ENCODE measurements at places on chromosomes 6 and 20.

DNA sequence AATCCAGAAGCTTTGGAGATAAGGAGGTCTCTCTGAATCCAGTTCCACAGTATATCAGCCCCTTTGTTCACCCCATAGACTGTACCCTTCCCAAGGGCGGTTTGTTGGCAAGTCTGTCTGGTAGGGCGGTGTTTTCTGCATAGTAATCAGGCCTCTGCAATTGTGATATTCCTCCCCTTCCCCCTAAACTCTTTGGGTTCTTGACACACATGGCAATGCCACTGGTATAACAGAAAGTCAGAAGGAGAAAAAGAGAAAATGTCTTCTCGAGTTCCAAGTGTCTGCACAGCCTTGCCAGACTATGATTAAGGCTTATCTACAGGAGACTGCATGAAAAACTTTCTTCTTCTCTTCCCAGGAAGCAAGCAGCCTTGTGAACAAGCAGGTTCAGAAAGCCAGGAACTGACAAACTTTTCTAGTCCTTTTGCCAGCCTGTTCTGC lies 45.6 kb downstream of the FOXO3 start:
- no peak for DNase-seq

GRCh38 chr6:99613409-99613704 lies 6.7 kb downstream of the PRDM13 start:
- DNase-seq, result peak; percentile 69

GRCh38 chr6:37788259-37788658 lies 31.3 kb upstream of the ZFAND3 start:
- no peak for DNase-seq

DNA sequence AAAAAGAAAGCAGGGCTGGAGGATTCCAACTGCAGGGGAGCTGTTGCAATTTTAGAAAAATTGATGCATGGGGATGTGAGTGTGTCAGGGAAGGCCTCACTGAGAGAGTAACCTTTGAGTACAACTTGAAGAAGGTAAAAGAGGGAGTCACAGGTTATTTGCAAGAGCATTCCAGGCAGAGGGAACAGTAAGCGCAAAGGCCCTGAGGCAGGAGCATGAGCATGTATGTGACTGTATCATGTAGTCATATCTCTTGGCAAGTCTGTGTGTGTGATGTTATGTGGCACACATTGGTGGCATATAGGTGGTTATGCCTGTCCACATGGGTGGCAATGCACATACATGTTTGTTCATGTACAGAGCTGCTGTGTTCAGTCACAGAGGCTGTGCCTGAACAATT lies 71.2 kb upstream of the ZNFX1 start:
- no peak for DNase-seq

GRCh38 chr6:140460267-140460666 lies 1085.8 kb upstream of the CITED2 start:
- no peak for DNase-seq

- DNase-seq, result no peak
Observed at GRCh38 chr20:10247440-10247839, 28.8 kb downstream of the SNAP25 start.

- DNase-seq, result no peak
Observed at GRCh38 chr20:37523012-37523391, 2.0 kb downstream of the NNAT start.

GRCh38 chr6:5286780-5287179 lies 25.5 kb downstream of the FARS2 start:
- no peak for DNase-seq

- DNase-seq, result no peak
Observed at GRCh38 chr20:708956-709355, 33.4 kb upstream of the SCRT2 start.

DNA sequence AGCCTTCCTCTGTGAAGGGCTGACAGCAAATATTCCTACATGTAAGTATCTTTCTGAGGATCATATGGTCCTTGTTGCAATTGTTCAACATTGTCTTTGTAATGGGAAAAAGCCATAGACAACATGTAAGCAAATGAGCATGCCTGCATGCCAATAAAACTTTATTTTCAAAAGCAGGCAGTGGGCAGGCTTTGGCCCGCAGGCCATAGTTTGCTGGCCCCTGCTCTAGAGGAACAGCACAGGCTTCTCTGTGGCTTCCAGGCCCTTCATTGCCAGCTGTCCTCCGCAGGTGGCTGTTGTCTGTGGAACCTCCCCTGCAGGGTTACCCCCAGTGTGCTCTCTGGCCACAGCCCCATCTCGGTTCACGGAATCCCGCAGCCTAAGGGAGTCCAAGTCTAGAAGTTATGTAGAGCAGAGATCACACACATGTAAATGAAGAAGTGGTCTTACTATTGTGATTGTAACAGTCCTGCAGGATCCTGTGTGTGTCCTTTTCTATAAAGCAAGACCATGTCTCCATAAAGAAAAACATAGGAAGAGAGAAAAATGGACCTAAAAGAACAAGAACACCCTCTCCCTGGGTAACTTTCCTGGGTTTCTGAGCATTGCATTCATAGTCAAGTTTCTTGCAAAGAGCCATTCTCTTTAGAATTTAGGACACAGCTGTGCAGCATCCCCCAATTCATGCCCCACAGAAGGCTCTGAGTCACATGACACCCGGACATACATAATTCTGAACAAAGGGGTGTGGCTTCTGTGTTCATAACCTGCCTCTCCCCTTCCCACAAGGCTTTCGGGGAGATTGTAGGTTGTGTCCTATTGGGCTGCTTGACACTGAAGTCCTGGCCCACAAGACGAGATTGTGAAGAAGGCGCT lies 10.0 kb downstream of the UNC93A start:
- DNase-seq, result no peak

DNA sequence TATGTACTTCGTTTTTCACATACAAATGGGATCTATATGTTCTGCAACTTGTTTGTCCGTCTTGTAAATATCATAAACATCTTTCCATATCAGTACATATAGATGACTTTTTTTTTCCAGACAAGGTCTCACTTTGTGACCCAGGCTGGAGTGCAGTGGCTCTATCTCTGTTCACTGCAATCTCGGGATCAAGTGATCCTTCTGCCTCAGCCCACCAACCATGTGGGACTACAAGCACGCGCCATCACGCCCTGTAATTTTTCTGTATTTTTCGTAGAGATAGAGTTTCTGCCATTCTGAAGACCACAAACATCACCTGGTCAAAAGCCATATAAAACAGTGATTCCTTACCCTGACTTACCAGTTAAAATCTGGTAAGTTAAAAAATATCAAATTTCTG lies 37.7 kb upstream of the SYNCRIP start:
- no peak for DNase-seq

GRCh38 chr6:6654599-6655575 lies 66.4 kb downstream of the LY86 start:
- no peak for DNase-seq

DNA sequence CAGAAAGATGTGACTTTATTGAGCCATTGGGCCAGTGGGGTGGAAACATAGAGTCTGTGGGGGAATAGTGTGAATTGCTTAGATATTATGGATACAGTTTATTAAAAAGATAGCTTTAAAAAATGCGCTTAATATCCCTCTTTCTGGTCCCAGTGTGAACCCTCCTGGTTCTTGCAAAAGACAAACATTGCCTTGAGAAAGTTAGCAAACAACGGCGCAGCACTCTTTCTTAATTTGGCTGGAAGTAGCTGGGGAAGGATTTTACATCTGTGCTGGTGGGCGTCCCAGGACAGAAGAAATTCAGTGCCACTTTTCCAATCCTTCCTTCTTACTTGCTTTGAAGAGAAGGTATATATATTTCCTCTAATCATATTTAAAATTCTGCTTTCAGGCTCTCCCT lies 191.4 kb upstream of the ZFP64 start:
- no peak for DNase-seq

DNA sequence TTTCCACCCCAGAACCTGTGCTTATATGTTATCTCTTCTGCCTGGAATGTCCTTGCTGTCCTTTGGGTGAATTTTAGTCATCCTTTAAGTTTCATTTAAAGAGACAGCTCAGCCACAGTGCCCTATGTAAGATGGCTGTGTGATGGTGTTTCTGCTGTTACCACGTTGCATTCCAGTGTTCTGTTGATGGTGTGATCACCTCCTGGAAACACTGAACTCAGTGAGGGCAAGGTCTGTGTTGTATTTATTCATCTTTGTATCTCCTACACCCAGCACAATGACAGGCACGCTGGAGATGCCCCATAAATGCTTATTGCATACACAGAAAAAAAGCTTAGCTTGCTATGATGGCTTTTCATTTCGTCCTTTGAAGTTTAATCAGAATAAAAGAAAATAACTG lies 102.5 kb downstream of the MAP3K7 start:
- no peak for DNase-seq

DNA sequence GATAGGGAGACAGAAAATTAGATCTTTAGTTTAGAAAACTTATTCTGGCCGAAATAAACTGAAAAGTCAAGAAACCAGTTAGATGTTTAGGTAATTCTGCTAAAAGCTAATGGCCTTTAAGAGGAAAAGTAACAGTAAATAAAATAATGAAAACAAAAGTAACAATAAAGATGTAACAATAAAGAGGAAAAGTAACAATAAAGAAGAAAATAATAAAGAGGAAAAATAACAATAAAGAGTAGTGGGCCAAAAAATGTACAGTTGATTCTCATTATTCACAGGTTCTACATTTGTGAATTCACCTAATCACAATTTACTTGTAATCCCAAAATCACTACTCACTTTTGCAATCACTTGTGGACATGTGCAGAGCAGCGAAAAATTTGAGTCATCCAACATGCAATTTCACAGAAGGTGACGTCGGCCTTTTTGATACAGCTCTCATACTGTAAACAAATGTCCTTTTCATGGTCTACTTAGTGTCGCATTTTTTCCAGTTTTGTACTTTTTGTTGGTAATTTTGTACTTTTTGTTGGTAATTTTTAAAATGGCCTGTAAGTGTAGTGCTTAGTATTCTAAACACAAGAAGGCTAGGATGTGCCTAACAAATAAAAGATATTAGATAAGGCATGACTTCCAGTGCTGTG lies 24.0 kb downstream of the HBS1L start:
- no peak for DNase-seq

DNA sequence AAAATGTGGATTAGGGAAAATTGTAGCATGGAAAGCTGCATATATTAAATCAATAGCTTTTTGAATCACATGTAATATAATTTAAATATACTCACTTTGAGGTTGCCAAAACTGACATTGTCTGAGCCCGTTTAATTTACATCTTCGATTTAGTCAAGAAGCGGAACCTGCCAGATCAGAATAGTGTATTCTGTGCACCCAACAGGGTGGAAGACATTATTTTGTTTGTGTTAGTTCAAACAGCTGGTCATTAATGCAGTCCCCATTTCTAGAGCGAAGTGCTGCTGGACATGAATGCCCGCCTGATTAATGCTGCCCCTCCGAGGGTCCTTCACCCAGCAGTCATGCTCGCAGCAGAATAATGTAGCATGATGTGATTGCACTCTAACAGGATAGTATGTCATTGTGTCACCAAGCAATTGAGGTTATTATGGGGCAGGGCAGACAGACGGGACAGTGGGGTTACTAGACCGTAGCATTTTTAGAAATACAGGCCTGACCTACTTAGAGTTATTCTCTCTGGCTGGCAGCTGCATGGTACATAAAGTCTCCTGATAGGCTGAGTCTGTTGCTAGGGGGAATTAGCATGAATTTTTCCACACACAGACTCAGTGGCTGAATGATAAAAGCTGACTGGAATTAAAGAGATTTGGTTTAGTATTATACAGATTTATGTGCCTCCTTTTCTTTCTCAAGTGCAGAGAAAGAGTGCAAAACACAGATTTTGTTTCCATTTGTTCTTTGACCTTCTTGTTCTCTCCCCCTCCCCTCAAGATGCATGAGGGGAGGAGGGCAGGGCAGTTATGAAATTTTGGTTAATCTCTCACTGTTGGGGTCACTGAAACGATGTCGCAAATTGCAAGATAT lies 147.1 kb downstream of the PRL start:
- DNase-seq, result no peak

- peak; percentile 73 for DNase-seq
Observed at GRCh38 chr6:14816116-14816859, 429.6 kb upstream of the JARID2 start.

DNA sequence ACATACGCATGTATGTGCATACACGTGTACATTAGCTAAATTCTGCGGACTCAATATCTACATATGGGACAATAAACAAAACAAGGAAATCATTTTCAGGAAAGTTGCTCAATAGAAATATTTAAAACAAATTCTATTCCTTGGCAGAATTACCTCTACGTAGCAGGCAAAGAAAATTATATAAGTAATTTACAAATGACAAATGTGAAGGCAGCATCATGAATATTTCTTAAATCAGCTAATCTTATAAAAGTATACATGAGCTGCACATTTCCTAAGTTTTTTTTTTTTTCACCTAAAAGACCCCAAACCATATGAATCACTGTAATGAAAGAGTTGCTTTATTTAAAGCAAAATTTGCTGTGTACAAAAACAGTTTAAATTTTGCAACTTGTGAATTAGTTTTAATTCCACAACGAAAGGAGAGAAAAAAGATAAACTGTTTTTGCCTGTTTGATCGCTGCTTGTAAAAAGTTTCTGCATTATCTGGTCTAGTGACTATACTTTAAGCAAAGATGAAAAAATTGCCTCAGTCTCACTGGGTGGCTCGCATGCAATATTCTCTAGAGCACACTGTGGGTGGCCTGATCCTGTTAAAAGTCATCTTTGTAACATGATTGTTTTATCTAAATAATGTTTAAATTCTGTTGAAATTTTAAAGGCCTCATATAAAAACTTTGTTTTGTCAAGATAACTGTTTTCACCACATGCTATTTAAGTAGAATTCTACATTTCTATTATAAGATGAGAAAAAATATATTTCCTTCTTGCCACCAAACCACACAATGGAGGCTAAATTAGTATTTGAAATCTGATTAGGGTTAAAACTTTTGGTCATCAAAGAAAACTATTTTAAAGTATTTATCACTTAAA lies 57.1 kb downstream of the HUS1B start:
- DNase-seq, result no peak

- DNase-seq, result no peak
Observed at GRCh38 chr6:43851204-43851865, 81.3 kb downstream of the VEGFA start.

Data from neuronal stem cell (in vitro differentiated cells).